ENCODE measurements at places on chromosomes 12 and 14.

DNA sequence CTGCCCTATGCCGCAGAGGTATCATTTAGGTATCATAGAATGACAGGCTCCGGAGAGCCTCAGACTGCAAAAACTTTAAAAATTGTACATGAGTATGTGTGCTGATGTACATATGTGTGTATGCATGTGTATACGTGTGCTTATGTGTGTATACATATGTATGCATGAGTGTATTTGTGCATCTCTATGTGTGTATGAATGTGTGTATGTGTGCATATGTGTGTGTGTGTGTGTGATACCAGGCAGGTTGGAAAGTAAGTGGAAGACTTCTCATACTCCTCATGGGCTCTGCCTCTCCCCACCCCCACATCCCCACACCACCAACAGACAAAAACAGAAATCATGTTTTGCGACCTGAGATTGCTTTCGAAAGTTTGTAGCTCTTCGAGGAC is 621 bp upstream of the TMEM117 start:
- DNase-seq, result no peak

DNA sequence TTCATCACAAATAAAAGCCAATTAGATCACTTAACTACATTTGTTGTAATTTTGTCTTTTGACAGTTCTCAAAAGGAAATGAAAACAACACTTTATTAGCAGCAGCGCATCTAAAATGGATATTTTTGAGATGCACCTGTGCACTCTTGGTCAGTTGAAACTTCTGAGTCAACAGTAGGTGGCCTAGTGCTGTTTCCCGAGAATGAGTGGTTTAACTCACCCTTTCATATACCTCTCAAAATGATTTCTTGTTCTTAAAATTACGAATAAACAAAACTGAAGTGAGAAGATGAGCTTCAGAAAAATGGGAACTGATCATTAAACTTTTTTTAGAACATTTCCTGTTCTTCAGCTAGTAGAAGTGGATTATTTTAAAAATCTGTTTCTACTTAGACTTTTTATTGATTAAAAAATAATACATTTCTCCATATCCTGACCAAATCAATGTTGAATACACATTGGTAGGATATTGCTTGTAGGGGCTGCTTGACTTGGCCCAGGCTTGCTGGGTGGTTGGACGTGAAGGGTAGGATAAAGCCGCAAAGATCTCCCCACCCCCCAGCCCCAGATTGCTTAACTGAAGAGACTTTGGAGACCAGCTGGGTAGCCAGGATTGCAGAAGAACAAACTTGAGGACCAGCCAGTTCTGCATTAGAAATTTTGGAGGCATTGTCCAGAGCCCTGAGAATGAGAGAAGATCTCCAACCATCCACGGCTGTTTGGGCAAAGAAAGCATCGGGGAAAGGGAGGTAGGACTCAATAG is 22.3 kb upstream of the STK38L start:
- DNase-seq, result no peak

DNA sequence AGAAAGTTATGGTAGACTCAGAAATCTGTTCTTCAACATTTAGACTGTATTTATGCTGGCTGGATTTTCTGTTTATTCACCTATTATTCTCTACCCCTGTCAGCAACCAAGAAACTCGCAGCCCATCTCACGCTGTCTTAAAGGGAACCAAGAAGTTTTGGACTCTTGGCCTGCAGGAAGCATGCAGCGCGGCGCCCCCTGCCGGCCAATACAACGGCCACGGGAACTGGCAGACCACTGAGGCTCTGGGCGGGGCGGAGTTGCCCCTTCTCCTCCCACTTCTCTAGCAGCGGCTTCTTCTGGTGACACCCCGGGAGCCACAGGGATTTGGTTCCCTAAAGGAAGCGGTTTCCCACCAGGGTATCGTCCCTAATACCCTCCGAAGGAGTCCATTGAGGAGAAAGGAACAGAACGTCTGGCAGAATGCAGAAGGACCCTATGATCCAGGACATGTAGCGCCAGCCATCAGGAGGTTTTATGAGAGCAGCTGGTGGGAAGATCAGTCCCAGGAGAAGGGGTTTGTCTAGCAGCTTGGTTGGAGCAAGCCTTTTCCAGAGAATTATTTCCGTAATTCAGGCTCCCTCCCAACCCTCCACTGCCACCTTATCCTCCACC is 21.0 kb upstream of the RNASE2 start:
- peak; percentile 6 for DNase-seq

DNA sequence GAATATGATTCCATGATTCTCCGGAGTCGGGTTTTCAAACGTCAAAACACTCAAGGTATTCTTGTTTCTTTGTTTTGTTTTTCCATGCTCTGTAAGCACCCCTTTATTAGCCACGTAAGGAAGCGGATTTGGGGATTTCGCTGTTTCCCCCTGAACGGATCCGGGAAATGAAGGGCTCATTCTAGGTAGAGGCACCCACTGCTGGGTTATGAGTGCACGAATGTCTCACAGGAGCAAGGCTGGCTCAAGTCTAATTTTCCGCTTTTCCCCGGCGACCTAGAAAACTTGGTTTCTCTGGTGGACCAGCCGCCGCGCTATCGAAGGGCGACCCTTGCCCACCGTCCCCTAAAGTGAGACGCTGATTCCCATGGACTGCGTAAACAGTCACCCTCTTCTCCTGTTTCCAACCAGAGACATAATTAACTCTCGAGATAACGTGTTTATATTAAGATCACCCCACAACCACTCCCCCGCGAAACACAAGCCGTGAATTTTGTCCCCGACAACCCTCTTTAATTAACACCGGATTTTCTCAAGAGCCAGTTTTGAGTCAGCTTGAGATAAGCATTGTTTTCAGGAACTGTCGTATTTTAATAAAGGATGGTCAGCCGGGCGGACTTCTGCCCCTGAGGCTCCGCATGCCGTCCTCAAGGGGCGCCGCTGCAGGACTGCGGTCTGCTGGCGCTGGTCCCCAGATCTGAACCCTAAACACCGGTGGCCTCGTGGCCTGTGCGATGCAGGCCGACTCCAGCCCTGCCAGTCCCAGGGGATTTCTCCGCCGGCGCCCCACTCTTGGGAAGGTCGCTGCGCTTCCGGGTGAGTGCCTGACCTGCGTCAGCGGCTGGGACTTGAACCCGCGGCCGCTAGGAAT is 515 bp upstream of the ABCC9 start:
- no peak for DNase-seq

GRCh38 chr12:53939141-53940108 is 794 bp downstream of the HOXC13 start:
- DNase-seq, result no peak

GRCh38 chr12:52354200-52354599 is 13.1 kb downstream of the KRT85 start:
- no peak for DNase-seq

GRCh38 chr14:35344107-35344807 is 52.1 kb downstream of the PSMA6 start:
- no peak for DNase-seq

DNA sequence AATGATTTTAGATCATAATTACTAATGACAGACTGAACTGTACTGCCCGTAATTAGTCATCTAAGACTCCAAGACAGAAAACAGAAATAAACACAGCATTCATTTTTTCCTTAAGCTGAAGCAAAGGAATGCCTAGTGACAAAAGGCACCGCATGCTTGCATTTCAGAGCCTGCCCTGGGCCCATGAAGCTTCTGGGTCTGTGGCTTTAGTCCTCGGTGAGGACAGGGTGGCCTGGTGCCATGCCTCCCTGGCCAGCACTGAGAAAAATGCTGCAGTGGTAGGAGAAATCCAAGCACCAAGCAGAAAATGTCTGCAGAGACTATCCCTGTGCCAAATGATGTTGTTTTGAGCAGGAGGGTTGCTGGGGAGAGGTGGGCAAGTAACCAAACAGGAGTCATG is 171.6 kb downstream of the CALM1 start:
- DNase-seq, result no peak

DNA sequence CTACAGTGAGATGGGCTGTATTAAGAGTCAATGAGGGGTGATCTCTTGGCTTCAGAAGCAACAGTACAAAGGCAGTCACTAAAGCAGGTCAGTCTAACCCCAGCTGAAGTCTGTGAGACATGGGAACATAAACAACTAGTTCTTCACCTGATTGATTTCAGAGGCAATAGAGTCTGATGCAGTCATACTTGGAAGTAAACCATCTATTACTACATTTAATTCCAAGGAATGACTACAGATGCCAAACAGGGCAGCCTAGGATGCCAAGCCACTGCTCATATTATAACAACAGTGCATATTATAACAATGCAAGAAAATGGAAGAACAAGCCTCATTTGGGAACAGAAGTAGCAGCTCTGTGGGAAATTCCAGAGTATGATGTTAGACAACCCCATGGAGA is 35.8 kb downstream of the GRIN2B start:
- DNase-seq, result no peak

DNA sequence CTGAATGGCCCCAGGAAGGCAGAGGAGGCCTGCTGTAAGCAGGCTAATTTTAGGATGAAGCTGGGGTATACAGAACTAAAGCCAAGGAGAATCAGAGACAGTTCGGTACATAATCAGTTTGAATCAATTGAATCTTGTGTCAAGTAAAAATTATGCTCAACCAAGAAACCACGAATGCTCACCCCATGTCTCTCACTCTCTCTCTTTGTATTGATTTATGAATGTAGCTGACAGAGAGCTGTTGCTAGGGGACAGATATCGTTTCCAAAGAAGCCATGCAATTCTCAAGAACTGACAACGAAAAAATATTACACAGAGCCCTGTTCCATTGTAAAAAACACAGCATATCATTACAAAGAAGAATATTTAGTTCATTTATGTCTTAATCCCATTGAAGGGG is 151.1 kb upstream of the PKP2 start:
- no peak for DNase-seq

- no peak for DNase-seq
These were observed 83.2 kb downstream of the TTC9 start for GRCh38 chr14:70724944-70725343.

DNA sequence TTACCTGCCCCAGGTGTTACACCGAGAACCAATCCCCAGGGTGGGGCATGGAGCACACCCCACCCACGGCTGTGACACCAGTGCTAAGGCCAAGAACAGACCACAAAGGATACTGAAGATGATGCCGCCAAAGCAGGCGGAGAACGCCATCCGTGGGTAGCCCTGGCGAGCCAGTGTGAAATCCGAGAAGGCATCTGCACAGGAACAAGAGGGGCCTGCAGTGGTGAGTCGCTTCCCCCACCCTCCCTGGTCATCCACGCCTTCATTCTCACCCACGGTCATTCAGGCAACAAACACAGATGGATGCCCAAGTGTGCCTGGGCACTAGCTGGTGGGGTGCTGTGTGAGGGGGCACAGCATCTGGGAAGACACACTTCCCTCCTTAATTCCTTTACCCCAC is 28.5 kb downstream of the SLC8B1 start:
- no peak for DNase-seq

- DNase-seq, result no peak
These were observed 291.3 kb downstream of the RPAP3 start for GRCh38 chr12:47414511-47414910.

DNA sequence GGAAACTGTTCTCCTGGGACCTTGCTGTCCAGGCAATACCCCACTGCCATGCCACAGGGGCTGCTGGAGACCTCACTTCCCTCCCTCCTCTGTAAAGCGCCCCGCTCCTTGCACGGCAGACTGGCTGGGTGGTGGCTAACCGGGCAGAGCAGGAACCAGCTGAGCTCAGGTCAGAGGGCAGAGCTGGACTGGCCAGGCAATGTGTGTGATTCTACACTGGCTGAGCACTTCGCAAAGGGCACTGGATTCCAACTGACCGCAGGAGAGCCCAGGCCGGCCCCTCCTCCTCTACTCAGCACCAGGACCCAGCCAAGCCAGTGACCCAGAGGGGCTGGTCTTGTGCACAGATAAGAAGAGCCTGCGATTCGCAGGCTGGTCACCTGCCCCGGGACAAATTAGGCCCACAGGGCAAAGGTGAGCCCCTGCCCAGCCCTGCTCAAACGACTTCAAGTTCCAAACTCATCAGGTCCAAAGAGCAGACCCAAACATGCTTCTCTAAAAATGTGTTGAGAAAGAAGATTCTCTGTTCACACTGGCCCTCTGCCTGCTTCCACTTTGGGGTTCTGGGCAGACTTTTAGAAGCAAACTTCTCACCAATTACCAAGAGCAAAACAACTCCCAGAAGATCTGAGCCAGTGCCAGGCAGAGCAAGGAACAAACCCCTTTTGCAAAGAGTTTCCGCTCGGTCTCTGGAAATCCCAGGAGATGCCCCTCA is 54.9 kb upstream of the DIO3 start:
- DNase-seq, result no peak

DNA sequence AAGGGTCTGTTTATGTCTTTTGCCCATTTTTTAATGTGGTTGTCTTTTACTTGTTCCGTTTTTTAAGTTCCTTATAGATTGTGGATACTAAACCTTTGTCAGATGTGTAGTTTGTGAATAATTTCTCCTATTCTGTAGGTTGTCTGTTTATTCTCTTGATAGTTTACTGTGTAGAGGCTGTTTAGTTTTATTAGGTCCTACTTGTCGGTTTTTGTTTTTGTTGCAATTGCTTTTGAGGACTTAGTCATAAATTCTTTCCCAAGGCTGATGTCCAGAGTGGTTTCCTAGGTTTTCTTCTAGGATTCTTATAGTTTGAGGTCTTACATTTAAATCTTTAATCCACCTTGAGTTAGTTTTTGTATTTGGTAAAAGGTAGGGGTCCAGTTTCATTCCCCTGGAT is 33.9 kb downstream of the SLC39A9 start:
- no peak for DNase-seq

GRCh38 chr12:45852508-45852907 is 123.0 kb downstream of the ARID2 start:
- DNase-seq, result no peak

DNA sequence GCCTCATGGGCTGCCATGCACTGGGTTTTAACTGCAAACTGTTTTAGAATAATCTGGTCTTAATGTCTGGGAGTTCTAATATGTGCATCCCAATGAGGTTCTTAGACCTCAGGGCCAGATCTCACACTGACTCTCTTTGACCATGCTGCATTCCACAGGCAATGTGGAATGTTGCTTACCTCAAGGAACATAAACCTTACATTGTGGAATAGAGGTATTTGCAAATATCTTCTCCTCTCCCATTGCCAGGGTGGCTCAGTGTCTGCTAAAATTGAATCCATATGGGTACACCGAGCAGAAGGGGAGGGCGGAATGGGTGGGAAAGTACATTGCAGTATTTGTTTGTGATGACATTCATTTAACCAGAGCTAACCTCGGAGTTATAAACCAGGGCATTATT is 78.6 kb downstream of the CHST11 start:
- DNase-seq, result no peak

DNA sequence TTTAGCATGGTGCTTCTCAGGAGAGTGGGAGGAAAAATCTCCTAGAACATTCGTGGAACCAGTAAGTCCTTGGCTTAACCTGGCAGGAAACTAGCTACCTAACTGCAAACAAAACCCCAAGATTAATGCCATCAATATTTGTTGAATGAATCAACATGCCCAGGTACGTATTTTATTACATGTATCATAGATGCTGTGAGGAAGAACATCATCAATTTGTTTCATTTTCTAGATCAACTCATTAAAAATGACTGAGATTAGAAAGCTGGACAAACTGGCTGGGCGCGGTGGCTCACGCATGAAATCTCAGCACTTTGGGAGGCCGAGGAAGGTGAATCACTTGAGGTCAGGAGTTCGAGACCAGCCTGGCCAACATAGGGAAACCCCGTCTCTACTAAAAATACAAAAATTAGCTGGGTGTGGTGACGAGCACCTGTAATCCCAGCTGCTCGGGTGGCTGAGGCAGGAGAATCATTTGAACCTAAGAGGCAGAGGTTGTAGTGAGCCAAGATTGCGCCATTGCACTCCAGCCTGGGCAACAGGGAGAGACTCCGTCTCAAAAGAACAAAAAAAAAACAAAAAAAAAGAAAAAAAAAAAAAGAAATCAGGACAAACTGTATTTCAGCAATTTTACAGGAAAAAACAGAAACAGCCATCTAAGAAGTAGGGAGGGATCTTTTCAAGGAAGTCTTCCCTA is 88.7 kb downstream of the NTN4 start:
- DNase-seq, result no peak
